ENCODE measurements at places on chromosomes 6 and 20. TPM values are rescaled to one million over a fixed set of nuclear protein-coding genes. Genes with fewer than 3 reads are reported as not detected.

MMP24 gene
- polyA plus RNA-seq, result 1.8 TPM

PTK6 gene
- polyA plus RNA-seq, result 1.1 TPM

SOX4 gene
- 128 TPM for polyA plus RNA-seq

ZKSCAN8 gene
- 53.5 TPM for polyA plus RNA-seq

PBOV1 gene
- 0.13 TPM for polyA plus RNA-seq

OCSTAMP gene
- polyA plus RNA-seq, result not detected

GPR6 gene
- polyA plus RNA-seq, result not detected

All from left kidney (tissue), 8 donors.